Stimulated activated CD4-positive, alpha-beta T cell treated with anti-CD3 and anti-CD28 coated beads, Interleukin-1b, Interleukin-23, amount 100 ng/mL, for 1 hour (primary cell): ENCODE measurements at places on chromosomes 7 and 10.

GRCh38 chr7:106127984-106128780 lies 16.1 kb upstream of the SYPL1 start:
- no peak for DNase-seq

GRCh38 chr7:48298779-48299178 lies 127.5 kb downstream of the ABCA13 start:
- no peak for DNase-seq

DNA sequence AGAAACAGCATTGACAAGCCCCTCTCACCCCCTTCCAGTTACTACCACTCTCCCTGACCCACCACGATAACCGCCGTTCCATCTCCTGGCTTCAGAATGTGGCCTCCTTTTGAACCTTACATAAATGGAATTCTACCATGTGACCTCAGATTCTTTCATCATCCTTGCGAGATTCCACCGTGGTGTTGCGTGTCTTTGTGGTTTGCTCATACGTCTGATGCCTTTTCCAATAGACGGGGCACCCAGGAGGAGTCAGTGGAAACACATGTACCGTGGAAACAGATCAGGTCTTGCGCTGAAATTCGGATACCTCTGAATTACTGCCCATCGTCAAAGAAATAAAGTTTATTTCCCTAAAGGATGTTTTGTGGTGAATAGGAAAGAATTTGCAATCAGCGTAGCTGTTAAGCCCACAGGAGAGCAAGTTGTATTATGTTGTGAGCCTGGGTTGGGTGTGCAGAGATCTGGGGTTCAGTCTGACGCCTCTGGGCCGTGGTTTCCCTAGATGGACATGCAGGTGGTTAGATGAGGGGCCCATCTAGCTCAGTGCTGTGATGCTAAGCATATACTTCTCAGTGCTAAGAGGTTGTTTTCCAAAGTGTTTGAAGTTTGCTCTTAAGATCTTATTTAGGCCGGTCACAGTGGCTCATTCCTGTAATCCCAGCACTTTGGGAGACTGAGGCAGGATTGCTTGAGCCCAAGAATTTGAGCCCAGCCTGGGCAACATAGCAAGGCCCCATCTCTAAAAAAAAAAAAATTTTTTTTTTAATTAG lies 29.1 kb downstream of the GTF2IRD1 start:
- DNase-seq, result no peak

- no peak for DNase-seq
Measured at GRCh38 chr10:80072584-80072983, 5.9 kb upstream of the TMEM254 start.

- no peak for DNase-seq
Measured at GRCh38 chr7:69739190-69739589, 140.9 kb downstream of the AUTS2 start.
